Thymus (tissue), 14 donors: ENCODE measurements at places on chromosomes 4 and X. TPM values are rescaled to one million over a fixed set of nuclear protein-coding genes. Genes with fewer than 3 reads are reported as not detected.

GRCh38 chr4:25843340-25844097, 19.3 kb downstream of the SEL1L3 start:
- no peak for DNase-seq

DNA sequence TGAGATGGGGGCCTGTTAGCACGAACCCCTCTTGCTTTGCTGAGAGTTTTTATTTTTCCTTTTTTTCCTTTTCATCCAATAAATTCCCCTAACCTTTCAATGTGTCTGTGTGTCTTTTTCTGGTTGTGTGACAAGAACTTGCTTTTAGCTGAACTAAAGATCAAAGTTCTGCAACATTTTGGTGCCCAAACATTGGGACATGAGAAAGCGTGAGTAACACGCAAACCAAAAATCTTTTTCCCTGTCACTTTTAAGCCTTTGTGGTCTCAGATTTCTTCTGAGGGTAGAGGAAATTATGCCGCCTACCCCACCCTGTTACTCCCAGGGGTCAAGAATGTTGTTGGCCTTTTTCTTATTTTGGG, 141.8 kb upstream of the CPXCR1 start:
- DNase-seq: no peak

GRCh38 chr4:15655223-15656037, at the start of gene FBXL5:
Gene FBXL5, minus strand, starts transcription at chr4:15655357. Its CDS starts 70 bp downstream, at chr4:15655287.
- peak; percentile 94 for DNase-seq

DNA sequence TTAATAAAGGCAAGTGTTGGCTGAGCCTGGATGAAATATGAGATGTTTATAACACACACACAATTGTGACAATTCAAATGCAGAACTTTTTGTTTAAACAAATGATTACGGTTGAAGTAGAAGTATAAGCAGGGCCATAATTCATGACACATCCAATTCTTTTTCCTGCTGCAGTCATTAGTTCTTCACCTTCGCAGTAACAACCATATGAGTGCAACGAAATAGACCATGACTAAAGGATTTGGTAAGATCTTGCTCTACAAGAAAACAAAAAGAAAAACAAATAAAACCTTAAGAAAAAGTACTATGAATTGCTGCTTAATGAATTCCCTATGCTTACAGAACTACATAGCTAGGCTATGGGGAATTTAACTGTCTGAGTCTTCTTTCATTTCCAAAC, 13.9 kb upstream of the BMPR1B start:
- DNase-seq: no peak

DNA sequence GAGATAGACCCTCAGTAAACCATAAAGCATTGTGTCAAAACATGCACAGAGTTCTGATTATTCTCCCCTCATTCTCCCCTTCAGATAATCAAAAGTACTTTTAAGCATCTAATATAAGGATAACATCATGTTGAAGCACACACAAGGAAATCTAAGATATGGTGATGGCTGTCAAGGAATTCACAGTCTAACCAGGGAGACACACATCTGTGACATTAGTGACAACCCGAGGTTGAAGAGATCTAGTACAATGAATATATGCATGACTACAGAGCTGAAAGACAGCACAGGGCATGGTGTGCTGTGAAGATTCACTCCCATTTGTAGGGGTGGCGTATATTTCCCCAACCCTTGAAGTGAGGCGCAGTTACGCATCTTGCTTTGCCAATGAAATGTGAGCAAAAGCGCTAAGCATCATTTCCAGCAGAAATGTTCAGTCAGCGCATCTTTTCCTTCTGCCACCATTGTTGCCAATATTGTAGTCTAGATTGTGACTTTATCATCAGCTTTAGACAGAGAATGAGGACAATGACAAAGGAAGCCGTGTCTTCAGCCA, 122.0 kb downstream of the NSUN7 start:
- DNase-seq: no peak

- no peak for DNase-seq
Observed at GRCh38 chr4:122583906-122584305, 37.0 kb downstream of the IL21 start.

DNA sequence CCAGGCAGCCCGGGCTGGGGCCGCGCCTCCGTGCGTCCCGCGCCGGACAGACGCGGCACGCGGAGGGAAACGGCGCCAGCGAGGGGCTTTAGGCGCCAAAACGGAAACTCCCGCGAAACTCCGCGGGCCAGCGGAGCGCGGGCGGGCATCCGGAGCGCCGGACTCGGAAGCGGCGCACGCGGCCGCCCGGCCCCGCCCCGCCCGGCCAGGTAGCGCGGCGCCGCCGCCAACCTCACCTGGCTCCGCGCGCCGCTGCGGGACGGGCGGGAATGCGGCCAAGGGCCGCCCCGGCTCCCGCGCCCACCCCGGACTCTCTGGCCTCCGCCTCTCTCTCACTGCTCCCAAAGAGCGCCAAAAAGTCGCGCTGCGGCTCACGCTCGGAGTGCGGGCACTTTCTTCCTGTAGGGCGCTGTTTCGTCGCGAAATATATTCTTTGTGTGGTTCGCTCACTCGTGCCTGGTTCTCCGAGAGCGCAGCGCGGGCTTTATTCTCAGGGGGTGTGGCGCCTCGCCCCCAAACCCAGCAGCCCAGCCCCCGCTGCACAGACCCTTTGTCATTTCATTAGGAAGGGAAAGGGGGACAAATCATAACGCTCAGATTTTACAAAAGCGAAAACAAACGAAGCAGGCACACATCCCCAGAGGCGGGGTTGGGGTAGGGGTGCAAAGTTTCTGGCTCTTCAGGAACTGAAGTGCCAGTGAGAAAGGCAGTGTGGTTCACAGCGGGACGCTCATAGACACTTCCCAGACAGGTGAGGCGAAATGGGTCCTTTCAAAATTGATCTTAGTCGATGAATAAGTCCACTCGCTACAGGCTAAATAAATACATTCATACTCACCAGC, 961 bp upstream of the MBNL3 start:
- peak; percentile 79 for DNase-seq

DNA sequence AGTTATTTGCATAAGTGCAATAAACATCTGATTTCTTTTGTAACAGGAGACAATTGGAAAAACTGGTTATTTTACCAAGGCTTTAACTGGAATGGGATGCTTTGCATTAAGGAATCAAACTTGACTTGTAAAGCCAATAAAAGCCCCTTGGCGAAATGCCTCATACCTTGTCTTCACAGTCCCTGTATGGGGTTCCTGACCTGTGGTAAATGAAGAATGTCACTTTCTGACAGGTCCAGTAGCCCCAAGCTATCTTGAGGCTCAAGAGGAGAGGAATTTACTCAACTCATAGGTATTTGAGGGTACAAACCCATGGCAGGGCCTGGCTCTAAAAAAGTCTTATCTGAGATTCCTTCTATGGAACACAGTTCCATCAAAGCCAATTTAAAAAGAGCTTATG, 78.0 kb downstream of the ACOX3 start:
- no peak for DNase-seq

GRCh38 chr4:31236020-31236638, 516.0 kb downstream of the PCDH7 start:
- DNase-seq: no peak

DNA sequence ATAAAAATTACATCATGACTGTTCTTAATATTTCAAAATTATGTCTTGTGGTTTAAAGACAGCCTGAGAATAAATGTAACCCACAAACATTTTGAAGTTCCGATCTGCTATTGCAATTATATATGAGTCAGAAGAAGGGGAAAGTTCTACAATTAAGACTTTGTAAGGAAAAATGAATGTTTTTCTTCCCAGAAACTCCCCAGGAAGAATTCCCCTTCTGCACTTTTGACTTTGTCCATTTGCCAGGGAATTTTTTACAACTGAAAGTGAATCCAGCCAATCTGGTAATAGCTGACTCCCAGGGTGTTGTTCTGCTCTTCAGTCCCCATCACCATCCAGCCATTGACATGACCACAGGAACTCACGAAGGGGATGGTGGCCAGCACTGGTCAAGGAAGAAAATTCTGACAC, 61.6 kb upstream of the NOCT start:
- DNase-seq: no peak

DNA sequence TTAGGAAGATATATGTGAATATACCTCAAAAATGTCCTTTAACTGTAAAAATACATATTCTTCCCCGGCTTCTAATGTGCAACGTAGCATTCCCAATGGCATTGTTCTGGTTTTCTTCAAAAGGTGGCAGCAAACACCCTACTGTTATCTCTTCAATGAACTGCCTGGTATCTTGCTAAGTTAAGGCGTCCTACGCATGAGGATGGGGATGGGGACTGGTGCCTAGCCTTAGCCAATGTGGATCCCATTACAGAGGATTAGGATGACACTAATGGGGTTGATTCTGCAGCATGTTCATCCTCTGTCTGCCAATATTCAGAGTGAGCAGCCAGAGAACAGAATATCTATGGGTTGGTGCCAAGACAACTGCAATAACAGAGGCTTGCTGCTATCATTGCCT, 334.9 kb upstream of the ADGRL3 start:
- no peak for DNase-seq

DNA sequence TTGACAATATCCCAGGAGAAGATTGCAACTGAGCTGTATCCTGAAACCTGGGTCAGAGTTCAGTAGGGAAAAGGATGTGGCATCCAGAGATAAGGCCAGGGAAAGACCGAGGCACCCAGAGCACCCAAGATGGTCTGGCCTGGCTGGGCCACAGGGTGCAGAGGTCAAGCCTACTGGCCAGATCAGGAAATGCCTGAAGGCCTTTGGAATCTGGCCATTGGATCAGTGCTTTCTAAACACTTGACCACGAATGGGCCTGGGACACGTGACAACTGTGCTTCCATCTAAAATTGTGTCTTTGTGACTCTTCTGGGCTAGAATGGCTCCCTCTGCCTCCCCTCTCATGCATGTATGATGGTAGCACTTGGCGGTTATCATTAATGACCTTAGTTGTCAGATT, 316.9 kb downstream of the EVC2 start:
- no peak for DNase-seq

DNA sequence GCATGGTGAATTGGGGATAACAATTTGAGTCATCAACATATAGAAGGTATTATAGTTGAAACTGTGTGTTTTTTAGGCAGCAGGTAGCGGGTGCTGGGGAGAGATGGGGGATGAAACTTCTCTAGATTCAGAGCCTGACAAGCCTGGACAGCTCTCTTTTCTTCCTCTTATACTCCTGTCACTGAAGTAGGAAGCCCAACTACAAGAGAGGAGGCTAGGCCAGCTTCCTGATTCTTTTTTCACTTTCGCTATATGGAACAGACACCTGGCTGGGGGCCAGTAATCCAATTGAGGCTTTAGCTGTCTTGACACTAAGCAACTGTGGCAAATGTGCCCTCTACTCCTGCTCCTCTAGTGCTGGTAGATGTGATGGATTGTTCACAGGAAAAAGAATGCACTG, 69.2 kb downstream of the PHKA1 start:
- no peak for DNase-seq

- peak; percentile 62 for DNase-seq
Observed at GRCh38 chr4:102500696-102501446, at the start of gene NFKB1. Gene NFKB1, plus strand, starts transcription at chr4:102501359. Its CDS starts 24,160 bp downstream, at chr4:102525519.

GRCh38 chr4:4247696-4248028, 361 bp downstream of the TMEM128 start:
- DNase-seq: no peak

DNA sequence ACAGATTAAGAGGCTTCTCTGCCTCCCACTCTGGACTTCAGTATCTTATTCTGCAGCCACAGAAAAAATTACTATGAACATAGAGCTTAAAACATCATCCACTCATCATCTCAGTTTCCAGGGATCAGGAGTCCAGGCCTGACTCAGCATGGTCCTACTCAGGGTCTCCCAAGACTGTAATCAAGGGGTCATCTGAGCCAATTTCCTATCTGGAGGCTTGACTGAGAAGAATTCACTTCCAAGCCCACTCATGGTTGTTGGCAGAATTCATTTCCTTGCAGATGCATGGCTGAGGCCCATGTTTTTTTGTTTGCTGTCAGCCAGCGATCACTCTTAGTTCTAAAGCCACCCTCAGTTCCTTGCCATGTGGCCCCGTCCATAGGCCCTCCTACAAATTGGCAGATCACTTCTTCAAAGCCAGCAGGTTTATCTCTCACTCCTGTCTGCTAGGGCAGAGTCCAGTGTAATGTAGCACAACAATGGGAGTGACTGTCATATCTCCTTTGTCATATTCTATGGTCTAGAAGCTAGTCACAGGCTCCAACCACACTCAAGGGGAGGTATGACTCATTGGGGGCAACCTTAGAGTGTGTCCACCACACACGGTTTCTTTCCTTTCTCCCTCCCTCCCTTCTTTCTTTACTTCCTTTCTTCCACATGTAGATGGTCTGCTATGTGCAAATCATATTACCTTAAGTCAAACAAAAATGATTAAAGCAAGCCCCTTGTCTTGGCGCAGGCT, 251.6 kb downstream of the QDPR start:
- no peak for DNase-seq

DNA sequence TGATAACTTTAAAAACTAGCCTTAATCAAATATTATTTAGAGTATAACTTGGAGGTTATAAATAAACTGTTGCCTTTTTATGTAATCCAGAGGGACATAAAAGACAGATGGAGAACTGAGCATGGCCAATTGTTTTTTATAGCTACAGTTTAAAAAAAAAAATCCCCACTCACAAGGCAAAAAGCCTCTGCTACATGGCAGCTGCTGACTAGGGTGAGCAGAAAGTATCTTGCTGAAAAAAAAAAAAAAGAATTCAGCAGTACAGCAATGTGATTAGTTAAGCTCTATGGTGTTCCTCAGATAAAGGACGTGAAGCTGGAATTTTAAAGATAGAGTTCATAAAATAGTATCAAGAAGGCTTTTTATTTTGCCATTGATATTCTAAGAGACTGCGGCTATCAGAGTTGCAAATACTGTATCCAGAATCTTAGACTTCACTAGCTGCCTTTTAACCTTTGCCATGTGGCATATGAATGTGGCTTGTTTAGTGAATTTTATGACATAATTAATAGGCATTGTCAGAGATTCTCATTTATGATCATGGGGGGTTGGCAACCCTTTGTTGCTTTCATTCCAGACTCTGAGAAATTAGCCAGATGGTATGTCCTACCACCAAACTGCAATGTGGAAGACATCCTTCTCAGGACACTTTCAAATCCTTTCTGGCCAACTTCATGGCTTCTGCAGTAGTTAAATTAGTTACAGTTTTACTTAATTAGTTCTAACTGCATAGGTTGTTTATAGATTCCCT, 498.0 kb downstream of the STPG2 start:
- DNase-seq: no peak

Gene LANCL3
- 0.24 TPM for total RNA-seq

Gene SMAD1
- total RNA-seq: 23.5 TPM

Gene BEND2
- not detected for total RNA-seq

Gene TMEM31
- 0.19 TPM for total RNA-seq

Gene BCORL1
- 1.0 TPM for total RNA-seq

Gene GPR119
- not detected for total RNA-seq

Gene AMBN
- total RNA-seq: 0.19 TPM

Gene GPR34
- total RNA-seq: 11.9 TPM

Gene HSD17B11
- total RNA-seq: 39.1 TPM
